ENCODE measurements at places on chromosomes 2 and 18.

GRCh38 chr2:40043191-40043590 is 264.1 kb upstream of the THUMPD2 start:
- DNase-seq: no peak

- DNase-seq: no peak
Measured at GRCh38 chr2:138294451-138294850, 207.1 kb upstream of the SPOPL start.

DNA sequence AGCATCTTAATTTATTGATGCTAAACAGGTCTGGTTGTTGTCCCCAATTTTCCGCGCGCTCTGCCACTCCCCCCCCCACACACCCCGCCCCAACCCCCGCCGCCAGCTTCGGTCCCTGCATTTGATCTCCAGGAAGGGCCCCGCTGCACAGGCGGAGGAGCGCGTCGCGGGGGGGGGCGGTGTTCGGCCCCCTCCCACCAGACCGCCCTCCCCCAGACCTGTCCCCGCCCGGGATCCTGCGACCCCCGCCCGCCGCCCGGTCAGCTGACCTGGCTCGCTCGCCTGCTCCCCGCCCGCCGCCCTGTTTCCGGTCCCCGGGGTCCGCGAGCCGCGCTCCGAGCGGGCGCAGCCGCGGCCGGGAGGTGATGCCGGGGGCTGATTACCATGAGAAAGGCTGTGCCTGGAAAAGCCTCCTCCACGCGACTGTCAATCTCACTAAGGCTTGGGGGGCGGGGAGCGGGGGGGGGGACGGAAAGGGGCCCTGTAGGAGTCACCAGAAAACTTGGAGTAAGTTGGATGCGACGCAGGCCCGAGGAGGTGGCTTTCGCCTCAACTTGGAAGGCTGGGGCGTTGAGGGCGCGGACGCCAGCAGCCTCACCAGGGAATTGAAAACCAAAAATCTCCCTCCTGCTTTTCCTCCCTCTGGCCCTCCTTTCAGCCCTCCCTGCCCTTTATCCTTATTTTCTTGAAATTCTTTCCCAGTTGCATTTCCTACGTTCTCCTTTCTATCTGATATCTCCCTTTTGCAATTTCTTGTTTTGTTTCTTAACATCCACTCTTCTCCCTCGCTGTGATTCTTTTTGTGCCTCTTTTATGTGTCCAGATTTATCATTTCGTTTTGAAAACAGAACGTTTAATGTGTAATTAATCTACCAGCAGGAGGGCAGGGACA is 4.4 kb upstream of the ZEB2 start:
- DNase-seq: no peak

- DNase-seq: no peak
Measured at GRCh38 chr2:85647823-85648526, 20.0 kb downstream of the SFTPB start.

DNA sequence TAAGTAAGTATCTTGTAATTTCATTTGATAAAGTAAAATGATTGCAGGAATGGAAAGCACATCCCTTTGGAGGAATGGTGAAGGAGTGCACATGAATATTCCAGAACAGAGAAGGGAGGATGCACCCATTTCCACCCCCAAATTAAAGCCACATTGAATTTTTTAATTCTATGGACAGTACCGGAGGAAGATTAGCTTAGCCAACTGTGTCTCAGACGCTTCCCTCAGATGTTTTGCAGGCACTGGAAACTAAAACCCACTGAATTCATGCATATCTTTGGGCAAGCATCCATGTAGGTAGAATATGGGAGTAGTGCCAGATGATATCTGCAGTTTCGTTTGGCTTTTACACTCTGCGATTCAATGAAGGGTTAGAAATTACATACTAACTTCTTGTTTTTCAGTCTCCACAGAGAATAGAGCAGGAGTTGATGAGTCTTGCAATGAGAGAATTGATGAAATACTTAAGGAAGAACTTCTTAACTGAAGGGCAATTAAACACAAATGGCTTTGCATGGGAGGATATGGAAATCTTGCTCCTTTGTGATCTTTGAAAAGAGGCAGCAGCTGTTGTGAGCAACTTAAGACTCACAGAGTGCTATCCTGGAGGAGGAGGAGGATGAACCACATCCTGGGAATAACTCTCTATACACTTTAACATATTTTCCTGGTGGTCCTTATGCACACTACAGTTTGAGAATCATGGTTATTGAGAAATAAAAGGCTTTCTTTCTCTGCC is 71.7 kb upstream of the MYO3B start:
- DNase-seq: no peak

DNA sequence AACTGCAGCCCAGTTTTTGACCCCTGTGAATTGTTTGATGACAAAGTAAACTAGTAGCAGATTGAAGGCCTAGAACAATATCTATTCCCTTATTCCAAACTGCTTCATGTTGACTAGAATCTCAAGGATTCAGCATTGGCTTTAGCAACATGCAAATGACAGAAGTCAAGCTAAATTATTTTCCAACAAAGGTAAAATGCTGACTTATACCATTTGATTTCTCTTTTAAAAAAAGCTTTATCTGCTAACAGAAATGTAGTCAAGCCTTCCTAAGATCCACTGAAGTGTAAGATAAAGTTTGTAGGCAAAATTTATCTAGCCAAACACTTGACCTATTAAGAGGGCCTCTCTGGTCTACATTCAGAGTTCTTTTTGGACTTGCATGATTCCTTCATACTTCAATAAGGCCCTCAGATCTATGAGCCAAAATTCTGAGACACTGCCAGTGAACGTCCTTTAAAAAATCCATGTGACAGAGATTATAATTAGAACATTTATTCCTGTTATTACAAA is 9.5 kb upstream of the CYBRD1 start:
- no peak for DNase-seq

DNA sequence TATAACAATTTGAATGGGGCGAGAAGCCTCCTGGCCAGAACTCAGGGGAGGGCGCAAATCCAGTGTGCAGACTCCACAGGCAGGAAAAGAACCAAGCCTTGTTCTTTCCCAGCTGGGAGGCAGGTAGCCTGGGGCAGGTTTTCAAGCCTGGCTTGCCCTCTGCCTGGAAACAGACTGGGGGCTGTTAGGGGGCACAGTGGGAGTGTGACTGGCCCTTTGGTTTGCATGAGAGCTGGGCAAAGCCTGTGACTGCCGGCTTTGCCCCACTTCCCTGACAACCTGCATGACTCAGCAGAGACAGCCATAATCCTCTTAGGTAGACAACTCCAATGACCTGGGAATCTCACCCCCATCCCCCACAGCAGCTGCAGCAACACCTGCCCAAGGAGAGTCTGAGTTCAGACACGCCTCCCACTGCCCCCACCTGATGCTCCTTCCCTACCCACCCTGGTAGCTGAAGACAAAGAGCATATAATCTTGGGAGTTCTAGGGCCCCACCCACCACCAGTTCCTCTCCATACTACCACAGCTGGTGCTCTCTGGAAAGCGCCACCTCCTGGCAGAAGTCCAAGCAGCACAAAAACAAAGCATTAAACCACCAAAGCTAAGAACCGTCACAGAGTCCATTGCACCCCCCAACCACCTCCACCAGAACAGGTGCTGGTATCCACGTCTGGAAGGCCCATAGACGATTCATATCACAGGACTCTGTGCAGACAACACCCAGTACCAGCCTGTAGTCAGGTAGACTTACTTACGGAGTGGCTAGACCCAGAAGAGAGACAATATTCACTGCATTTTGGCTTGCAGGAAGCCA is 402.5 kb downstream of the STK39 start:
- no peak for DNase-seq

DNA sequence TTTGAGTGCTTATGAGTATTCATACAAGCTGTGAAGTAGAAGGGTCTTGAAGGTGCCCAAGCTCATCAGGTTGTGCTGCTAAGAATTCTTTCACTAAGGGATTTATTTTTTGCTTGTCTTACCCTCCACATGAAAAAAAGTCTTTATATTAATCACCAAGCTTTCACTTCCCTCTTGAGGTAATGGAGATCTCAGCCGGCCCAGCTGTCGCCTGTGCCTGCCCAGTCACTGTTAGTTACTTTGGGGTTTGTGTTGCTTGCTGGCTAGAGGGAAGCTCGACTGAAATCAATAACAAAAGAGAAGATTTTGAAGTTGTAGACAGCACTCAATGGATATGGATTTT is 21.9 kb downstream of the MC2R start:
- DNase-seq: no peak

DNA sequence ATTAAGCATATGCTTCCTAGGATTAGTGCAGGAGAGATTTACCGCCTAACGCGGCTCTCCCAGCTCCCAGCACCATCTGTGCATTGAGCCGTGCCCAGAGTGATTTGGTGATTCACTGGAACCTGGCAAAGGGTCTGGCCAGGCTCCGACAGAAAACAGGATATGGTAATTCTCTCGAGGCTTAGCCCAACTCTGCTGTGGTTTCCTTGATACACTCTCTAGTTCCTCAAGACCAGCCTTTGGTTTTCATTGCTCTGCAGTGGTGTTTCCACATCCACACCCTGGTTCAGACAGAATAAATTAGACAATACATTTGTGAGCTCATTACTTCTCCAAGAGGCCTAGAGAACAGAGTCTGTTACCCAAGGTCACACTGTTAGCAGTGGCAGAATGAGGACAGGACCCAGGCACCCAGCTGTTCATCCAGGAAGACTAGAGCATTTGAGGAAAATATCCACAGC is 23.0 kb upstream of the SMAD2 start:
- no peak for DNase-seq

DNA sequence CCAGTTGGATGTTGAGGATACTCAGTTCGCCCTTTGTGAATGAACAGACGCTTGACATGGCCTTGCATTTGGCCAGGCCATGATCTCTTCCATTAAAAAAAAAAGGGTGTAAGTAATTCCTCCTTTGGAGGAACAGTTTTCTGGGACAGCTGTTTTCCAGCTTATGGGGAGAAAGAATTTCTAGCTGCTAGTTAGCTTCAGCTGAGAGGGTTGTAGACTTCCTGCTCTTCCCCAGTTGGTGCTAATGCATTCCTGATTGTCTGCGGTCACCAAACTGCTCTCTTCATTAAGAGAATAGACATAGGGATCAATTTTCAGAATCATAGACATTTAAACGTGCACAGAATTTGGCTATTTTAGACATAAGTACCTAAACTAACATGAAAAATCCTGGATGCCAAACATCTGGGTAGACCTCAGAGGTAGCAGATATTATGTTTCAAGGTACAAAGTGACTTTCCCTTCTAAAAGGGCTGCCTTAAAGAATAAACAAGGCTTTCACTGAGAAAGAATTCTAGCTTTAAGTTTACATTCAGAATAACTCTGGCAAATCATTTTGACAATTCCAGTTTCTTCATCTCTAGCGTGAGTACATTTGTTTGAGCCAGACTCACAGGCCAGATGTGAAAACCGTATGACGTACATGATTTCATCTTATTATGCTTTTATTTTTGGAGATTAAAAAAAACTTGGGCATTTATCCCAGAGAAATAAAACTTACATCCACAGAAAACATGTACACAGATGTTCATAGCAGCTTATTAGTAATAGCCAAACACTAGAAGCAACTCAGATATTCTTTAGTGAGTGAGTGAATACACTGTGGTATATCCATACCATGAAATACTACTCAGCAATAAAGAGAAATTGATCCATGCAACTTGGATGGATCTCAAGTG is 71.2 kb downstream of the MAIP1 start:
- no peak for DNase-seq

- DNase-seq: no peak
Measured at GRCh38 chr2:119234021-119235019, 10.7 kb downstream of the STEAP3 start.

GRCh38 chr2:78351208-78351607 is 674.3 kb upstream of the REG3G start:
- no peak for DNase-seq

- DNase-seq: no peak
Measured at GRCh38 chr18:78518805-78519204, 460.8 kb upstream of the SALL3 start.

DNA sequence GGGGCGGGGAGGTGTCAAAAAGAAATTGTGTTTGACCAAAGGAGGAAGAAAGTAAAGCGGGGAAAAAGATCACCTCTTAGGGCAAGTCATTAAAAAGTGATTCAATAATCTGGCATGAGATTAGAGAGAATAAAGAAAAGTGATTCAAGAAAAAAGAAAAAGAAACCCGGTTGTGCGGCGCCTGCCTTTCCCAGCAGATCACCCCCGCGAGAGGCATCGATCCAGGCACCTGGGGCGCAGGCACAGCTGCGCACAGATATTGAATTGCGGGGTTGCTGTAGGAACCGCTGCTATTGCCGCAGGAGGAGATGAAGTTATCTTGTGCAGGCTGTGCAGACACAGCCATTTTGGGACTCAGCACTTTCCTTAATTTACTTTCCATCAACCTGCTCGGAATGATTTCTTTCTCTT is 71.2 kb downstream of the PLB1 start:
- no peak for DNase-seq

GRCh38 chr2:136214307-136215200 is 96.6 kb upstream of the CXCR4 start:
- no peak for DNase-seq

- DNase-seq: no peak
Measured at GRCh38 chr18:65422544-65423136, 328.2 kb upstream of the CDH7 start.

GRCh38 chr2:163185160-163185559 is 346.6 kb upstream of the KCNH7 start:
- no peak for DNase-seq

DNA sequence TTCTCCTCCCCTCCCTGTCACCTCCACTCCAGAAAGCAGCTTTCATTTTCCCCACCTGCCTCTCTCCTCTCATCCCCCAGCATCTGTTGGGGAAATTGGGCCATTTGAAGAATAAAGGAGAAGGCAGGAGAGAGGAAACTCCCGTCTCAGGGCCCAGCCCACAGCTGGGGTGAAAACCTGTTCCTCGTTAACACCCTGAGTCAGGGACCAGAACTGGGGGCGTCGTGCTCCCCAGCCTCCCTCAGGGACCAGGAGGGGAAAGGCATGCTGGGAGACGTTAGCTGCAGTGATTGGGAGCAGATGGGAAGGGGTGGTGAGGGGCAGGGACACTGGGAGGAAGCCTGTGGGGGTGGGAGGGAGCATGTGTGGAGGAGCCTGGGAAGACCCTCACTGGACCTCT is 251.3 kb downstream of the DYSF start:
- DNase-seq: no peak

DNA sequence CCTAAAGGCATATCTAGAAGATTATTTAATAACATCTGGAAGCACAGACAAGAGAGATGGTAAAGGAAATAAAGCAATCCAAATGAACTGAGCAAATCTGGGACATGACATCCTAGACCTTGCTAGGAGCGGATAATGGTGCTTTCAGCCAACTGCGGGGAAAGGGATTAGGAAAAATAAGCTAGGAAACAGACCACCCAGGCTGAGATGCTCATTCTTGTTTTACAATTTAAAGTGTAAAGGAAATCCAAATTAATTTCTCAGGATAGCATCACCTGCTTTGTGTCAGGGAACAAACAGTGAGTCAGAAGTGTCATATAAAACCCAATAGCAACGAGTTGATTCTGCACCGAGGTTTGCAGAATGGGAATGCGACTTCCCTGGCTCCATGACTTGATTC is 112.5 kb upstream of the CXCR4 start:
- no peak for DNase-seq

DNA sequence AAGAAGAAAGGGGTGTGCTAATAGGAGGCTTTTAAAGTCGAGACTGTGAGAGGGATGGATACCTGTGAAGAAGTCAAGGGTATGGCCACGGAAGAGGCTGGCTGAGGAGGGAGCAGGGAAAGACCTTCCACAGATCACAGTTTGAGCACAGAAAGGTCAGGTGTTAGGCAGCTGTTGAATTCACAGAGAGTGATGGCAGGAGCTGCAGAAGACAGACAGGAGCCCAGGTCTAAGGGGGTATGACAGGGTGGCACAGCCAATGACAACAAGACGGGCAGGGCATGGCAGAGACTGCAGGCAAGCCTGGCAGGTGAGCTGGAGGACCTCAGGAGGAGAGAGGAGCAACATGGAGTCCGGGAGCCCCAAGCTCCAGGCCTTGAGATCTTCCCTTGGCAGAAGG is 163.1 kb downstream of the LAMA1 start:
- no peak for DNase-seq

- no peak for DNase-seq
Measured at GRCh38 chr2:123895651-123896050, 129.4 kb upstream of the CNTNAP5 start.
